Iris pigment epithelial cell (primary cell): ENCODE measurements at places on chromosomes 1 and 21.

DNA sequence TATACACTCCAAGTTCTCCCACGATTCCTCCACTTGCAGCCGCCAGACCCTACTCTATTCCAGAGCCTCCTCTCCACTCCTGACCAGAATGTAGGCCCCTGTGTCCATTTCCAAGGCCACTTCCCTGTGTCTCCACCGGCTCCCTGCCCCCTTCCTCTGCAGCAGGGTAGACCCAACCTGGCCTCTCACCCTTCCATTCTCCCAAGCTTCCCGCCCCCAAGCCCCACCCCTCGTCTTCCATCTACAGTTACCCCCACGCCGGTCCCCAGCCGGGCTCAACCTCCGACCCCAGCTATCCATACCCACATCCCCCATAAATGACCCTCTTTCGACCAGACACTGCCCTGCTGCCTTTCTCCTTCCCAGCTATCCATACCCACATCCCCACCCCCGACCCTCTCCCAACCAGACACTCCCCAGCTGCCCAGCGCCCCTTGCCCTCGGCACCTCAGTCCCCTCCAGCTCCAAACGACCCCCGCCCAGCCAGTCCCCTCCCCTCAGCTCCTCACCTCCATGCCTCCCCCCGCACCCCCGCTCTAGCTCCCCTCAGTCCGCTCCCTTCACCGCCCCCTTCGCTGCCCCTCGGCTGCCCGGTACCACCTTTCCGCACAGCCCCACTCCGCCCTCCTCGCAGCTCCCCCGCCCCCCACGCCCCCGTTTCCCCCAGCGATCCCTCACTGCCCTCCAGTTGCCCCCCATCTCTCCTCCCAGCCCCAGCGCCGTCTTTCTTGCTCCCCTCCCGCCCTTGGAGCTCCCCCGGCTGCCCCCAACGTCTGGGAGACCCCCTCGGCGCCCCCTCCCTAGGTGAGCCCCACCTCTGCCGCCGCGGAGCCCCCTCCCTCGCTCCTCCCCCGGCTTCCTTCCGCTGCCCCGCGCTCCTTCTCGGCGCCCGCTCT lies 670 bp downstream of the RAB3B start:
- no peak for DNase-seq

DNA sequence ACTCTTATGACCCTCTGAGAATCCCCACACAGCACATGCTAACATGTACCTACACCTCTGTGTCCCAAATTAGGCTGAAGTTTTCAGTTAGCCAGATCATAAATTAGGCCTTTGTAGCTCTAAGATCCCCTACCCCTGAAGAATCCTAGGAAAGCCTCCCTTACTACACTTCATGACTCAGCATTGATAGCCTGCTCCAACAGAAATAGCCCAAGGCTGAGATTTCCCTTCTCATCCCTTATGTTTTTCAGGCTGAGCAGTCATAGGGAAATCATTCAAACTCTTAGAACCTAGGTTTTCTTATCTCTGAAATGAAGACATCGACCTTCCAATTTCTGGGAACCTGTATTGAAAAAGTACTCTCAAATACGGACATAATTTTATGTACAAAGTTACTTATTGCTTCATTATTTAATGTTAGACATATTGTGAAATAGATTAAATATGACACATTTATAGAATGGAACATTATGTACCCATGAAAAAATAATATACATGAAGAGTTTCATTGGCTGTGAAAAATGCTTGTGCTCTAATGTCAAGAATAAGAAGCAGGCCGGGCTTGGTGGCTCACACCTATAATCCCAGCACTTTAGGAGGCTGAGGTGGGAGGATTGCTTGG lies 122.4 kb upstream of the UBE2U start:
- peak; percentile 61 for DNase-seq

DNA sequence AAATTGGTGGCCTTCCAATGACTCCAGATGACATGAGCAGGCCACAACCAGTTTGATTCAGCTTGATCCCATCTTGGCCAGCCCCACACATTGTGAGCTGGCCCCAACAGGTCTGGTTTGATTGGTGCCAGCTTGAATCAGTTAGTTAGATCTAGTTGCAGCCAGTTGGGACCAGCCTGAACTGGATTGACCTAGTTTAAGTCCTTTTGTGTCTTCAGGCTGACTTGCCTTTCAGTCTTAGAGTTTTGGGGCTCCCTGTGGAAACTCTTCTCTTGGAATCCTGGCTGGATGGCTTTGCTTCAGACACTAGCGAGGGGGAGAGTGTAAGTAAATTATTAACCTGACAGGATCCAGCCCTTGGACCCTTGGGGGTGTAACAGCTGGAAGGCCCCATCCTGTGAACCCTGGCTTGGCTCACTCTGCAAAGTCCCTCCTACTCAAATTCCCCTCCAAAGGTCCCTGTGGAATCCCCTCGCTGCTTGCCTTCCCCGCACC lies 36.2 kb upstream of the POU3F1 start:
- no peak for DNase-seq

GRCh38 chr1:245791410-245792312 lies 636.9 kb downstream of the KIF26B start:
- no peak for DNase-seq

- DNase-seq: peak; percentile 78
Observed at GRCh38 chr1:99457381-99458165, 188.3 kb upstream of the PALMD start.

DNA sequence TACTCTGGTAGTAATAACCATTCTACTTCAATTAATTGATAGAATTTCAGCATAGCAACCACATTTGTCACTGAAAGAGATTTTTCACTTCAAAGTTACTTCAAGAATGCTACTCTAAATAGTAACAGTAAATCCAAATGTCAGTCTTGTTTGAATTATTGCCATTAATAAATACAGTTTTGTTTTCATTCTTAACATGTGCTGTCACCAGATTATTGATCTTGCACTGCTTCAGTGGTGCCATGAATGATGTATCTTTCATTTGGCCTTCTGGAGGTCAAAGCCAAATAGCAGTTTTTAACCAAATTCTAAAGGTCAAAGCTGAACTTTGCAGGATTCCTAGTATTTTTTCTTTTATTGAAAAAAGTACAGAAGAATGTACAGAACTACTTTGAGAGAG lies 199.5 kb downstream of the PATJ start:
- DNase-seq: no peak

- no peak for DNase-seq
Observed at GRCh38 chr1:240309769-240310168, 218.1 kb downstream of the FMN2 start.

GRCh38 chr1:166789286-166789685 lies 50.0 kb upstream of the POGK start:
- no peak for DNase-seq

GRCh38 chr21:42446531-42446930 lies 42.8 kb downstream of the UBASH3A start:
- DNase-seq: no peak

DNA sequence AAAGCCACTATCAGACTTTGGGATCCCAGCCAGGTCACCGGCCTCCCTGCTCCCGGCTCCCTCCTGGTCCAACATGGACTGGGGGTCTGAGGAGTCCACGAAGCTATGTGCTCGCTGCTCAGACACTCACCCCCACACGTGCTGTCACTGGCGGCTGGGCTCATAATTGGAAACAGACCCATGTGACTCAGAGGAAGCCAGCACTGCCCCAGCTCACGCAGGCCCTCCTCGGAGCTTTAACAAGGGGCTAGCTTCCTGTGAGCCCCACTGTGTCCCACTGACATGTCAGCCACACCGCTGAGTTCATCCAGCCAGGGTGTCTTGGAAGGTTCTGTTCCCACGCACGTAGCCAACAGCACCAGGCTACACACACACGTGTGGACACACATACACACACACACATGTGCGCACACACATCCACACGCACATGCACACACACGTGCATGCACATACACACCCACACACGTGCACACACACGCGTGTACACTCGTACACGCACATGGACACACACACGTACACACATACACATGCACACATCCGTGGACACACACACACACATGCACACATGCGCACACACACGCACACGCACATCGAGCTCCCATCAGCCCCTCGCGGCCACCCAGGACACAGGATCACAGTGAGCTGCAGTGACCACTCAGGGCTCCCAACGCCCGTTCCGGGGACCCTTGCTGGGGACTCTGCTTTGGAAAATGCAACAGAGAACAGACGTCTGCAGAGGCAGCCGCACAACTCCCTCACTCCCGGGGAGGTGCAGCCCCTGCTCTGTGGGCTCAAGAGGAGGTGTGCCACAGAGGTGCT lies 18.4 kb upstream of the COL6A2 start:
- peak; percentile 69 for DNase-seq

- peak; percentile 92 for DNase-seq
Observed at GRCh38 chr1:62356257-62356835, 37.1 kb upstream of the KANK4 start.

DNA sequence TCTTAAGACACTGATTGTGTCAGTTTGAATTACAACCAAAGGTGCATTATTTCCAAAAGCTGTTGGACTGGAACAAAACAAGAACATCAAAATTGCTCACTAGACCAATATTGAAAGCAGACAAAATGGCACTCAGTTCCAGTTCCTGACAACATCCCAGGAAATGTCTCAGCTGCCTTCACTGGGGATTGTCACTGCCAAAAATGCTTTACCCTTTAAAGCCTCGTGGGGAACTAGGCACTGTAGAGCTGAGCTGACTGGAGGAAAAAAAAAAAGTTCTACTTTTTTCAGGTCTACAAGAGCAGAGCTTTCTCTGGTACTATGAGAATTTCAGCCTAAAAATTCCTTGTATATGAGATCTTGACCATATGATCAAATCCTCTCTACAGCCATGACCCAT lies 21.9 kb downstream of the GPR52 start:
- no peak for DNase-seq

- no peak for DNase-seq
Observed at GRCh38 chr1:74570797-74571492, 58.5 kb upstream of the LRRC53 start.

- DNase-seq: no peak
Observed at GRCh38 chr1:197480446-197480845, 212.4 kb downstream of the CRB1 start.

DNA sequence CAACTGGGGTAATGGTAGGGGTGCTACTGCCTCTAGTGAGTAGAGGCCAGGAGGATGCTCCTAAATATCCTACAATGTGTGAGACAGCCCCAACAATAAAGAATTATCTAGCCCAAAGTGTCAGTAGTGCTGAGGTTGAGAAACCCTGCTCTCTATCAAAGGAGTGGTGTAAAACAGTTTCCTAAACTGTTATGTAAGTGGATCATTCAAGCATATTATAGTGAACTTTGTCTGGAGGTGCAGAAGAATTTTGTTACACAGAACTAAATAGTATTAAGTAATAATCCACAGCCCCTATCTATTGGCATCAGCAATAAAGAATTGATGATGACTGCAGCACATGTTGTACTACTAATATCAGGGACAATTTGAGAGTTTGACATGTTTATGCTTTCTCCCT lies 20.3 kb upstream of the TARS2 start:
- no peak for DNase-seq

- DNase-seq: no peak
Observed at GRCh38 chr1:247456914-247457639, 827 bp downstream of the OR2B11 start.

- peak; percentile 25 for DNase-seq
Observed at GRCh38 chr1:97412166-97412565, 508.7 kb downstream of the DPYD start.

- no peak for DNase-seq
Observed at GRCh38 chr1:75392278-75392677, 218.6 kb downstream of the SLC44A5 start.

GRCh38 chr1:239805851-239806772 lies 285.6 kb upstream of the FMN2 start:
- no peak for DNase-seq

- peak; percentile 49 for DNase-seq
Observed at GRCh38 chr1:56709269-56709880, 64.3 kb downstream of the PRKAA2 start.

DNA sequence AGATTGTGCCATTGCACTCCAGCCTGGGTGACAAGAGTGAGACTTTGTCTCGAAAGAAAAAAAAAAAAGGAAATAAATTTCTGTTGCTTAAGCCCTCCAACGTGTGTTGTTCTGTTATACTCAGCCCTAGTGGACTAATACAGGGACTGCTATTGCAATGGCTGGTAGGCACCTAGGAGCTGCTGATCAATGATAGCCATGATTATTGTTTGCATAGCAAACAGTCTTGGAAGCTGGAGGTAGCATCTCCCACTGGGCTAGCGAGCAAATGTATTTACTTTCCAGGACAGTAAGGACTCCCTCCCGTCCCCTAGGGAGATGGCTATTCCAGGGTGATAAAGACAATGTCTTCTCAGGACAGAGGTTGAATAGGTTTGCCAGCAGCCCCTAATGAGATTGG lies 13.5 kb upstream of the TNFRSF8 start:
- no peak for DNase-seq

DNA sequence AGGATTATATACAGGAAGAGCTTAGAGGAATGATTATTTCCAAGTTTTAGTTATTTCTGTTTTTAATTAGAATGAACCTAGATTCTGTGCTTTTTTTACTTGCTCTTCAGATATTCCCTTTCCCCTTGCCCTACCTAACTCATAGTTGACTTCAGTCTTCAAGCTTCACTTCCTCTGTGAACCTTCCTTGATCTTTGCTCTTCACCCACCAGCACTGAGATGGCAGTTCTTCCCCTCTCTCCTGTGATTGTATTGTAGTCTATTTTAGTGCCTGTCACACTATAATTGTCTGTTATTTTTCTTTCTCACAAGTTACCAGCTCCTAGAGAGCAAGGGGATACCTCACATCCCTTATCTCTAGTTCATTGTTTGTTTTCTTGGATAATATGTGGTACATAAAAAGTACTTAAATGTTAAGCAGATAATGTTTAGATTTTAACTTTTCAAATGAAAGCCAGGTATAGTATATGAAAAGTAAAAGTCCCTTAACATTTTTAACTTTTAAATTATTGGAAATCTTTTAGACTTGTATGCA lies 33.2 kb downstream of the KCTD3 start:
- no peak for DNase-seq

DNA sequence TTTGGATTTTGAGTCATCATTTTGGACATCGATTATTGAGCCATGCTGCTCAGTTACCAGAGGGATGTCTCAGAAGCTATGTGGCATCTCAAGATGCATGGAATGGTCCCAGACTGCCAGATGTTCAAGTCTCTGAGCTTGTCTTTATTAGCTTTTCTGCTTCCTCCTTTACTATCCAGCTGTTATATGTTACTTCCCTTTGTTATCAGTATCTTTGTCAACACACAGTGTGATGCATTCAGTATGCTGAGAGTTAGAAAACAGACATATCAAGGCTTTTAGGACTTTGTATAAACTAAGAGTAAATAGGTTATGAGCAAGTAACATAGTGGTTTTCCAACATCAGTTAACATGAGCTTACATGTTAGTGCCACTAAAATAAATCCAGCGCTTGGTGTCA lies 474.5 kb downstream of the DSCAM start:
- no peak for DNase-seq

DNA sequence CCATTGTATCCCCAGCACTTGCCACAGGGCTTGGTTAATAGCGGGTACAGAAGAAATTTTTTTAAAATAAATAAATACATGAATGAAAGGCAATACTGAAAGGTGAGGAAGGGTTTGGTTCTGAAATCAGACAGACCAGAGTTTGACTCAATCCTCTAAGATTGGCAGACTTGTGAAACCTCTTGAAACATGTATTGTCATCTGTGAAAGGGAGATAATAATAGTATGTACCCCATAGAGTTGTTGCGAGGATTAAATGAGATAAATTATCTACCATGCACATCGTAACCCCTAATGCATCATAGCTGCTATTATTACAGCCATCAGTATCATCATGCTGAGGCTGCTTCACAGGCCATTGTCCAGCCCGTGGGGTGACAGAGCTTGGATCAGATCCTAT lies 41.4 kb downstream of the S1PR1 start:
- no peak for DNase-seq

- DNase-seq: peak; percentile 29
Observed at GRCh38 chr1:119611701-119612113, 36.4 kb downstream of the ZNF697 start.

GRCh38 chr1:116064616-116065015 lies 46.6 kb upstream of the MAB21L3 start:
- peak; percentile 26 for DNase-seq
